ENCODE measurements at places on chromosomes 2 and 18. TPM values are rescaled to one million over a fixed set of nuclear protein-coding genes. Genes with fewer than 3 reads are reported as not detected.

TMEFF2 gene
- 0.10 TPM for total RNA-seq

ANKRD30BL gene
- not detected for total RNA-seq

SLC66A2 gene
- total RNA-seq: 31.8 TPM

ST8SIA5 gene
- 0.49 TPM for total RNA-seq

DYSF gene
- 566 TPM for total RNA-seq

EN1 gene
- 0.87 TPM for total RNA-seq

REG3A gene
- not detected for total RNA-seq

ADAM17 gene
- total RNA-seq: 39.7 TPM

PER2 gene
- total RNA-seq: 5.5 TPM

CCDC85A gene
- 16.4 TPM for total RNA-seq

PLEKHH2 gene
- total RNA-seq: 1.6 TPM

HNRNPLL gene
- total RNA-seq: 57.1 TPM

SRD5A2 gene
- total RNA-seq: 0.64 TPM

AKAIN1 gene
- total RNA-seq: not detected

CROCC2 gene
- total RNA-seq: not detected

OTOS gene
- not detected for total RNA-seq

PDE11A gene
- 1.7 TPM for total RNA-seq

LRP2 gene
- total RNA-seq: 0.23 TPM

TOGARAM2 gene
- 0.23 TPM for total RNA-seq

IER3IP1 gene
- total RNA-seq: 16.0 TPM

CYRIA gene
- 32.4 TPM for total RNA-seq

HDHD2 gene
- 26.0 TPM for total RNA-seq

CYP27A1 gene
- 9.0 TPM for total RNA-seq

OSBPL6 gene
- 3.0 TPM for total RNA-seq

ANKRD30B gene
- total RNA-seq: not detected

GNAL gene
- total RNA-seq: 9.7 TPM

UGT1A10 gene
- total RNA-seq: not detected

SLC9A2 gene
- total RNA-seq: 0.05 TPM

NEUROD1 gene
- total RNA-seq: not detected

CAPN14 gene
- total RNA-seq: 0.13 TPM

LRRC30 gene
- not detected for total RNA-seq

ANKRD36B gene
- total RNA-seq: 32.9 TPM

MARCHF4 gene
- total RNA-seq: 0.46 TPM

AFF3 gene
- 12.2 TPM for total RNA-seq

ARHGAP15 gene
- total RNA-seq: not detected

SCN3A gene
- total RNA-seq: 0.38 TPM

CFAP65 gene
- 0.59 TPM for total RNA-seq

LIMS1 gene
- 144 TPM for total RNA-seq

PROM2 gene
- total RNA-seq: 0.62 TPM

CACNB4 gene
- total RNA-seq: 1.5 TPM

ABHD1 gene
- 0.31 TPM for total RNA-seq

NETO1 gene
- total RNA-seq: 12.8 TPM

TXNDC2 gene
- total RNA-seq: not detected

CHRNG gene
- not detected for total RNA-seq

EEF1B2 gene
- total RNA-seq: 668 TPM

SLC14A1 gene
- total RNA-seq: 0.36 TPM

CYP26B1 gene
- 1.2 TPM for total RNA-seq

OXER1 gene
- total RNA-seq: 1.5 TPM

Measured in endothelial cell (in vitro differentiated cells).